ENCODE measurements at places on chromosomes 6 and 20.
A peak's percentile ranks its signal among the peaks of the same experiment; 100 is the strongest.

DNA sequence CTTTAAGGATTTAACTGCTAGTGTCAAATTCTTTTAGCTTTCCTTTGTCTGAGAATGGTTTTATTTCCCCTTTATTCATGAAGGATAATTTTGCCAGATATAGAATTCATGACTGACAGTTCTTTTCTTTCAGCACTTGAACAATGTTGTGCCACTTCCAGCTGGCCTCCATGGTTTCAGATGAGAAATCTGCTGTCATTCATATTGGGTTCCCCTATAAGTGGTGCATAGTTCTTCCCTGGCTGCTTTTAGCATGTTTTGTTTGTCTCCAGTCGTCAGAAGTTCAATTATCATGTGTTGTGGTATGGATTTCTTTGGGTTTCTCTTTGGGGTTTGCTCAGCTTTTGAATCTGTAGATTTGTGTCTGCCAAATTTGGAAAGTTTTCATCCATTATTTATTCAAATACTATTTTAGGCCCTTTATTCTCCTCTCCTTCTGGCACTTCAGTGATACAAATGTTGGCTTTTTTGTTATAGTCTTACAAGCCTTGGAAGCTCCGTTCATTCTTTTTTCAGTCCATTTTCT, 76.3 kb upstream of the TGM3 start:
- no peak for DNase-seq

- no peak for DNase-seq
These were observed 24.5 kb downstream of the FAM110A start for GRCh38 chr20:858011-858410.

DNA sequence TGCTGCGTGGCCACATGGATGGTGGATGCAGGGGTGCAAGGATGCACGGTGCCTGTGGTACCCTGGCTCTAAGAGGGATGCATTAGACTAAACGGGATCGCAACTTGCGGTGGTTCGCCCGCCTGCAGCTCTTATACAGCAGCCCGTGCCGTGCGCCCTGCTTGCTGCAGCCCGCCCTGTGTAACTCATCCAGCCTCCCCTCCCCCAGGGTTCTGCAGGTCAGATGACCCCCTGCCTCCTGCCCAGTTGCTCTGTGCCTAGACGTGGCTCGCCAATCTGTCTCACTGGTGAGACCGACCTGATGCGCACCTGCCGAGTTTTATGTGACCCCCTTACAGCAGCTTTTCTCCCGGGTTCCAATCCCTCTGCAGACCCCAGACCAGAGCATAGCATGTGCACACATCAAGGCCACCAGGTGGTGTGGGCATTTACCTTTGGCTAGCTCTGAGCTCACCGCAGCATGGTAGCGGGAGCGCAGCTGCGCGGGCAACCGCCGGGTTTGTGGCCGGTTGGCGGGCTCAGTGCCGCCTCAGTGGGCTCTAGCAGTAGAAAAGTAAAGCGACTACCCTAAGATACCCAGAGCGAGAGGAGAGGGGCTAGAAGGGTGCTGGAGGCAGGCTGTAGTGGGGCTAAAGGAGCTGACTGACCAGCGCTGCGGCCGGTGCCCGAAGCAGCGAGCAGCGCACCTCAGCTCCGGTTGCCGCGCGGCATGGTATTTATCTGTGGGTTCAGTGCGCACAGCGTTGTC, 693 bp upstream of the GNAS-AS1 start:
- no peak for DNase-seq

GRCh38 chr6:11919771-11920440, 92.2 kb upstream of the HIVEP1 start:
- no peak for DNase-seq

- peak; percentile 61 for DNase-seq
These were observed 16.0 kb downstream of the UQCC1 start for GRCh38 chr20:35395728-35396127.

DNA sequence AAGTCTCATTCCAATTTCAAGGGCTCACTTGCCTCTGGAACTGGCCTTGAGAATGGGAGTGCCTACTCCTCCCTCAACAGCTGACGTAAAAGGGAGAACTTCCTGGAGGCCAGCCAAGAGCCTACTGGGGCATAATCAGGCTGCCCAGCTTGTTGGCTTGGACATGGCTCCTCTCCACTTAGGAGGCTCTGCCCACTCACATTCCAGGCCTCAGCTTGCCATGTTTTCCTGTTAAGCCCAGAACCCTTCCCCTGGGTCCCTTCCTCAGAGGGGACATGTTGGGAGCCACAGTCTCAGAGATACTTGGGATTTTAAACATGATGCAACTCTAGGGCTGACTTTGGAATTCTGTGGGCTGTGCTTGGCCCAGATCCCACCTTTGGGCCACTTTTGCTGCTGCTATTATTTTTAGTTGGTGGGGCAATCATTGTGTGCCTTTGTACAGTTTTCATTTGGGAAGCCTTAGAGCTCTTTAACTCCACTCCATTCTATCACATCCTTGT, 31.5 kb upstream of the ADTRP start:
- DNase-seq: peak; percentile 71

DNA sequence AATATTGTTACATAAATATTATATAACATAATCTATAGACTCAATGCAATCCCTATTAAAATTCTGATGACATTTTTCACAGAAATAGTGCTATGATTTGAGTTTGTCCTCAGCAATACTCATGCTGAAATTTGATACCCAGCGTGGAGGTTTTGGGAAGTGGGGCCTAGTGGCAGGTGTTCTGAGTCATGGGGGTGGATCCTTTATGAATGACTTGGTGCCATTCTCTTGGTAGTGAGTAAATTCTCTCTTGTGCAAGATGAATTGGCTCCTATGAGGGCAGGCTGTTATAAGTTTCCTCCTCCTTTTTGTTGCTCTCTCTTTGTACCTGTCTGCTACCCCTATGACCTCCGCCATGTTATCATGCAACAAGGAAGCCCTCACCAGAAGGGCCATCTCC, 65.8 kb downstream of the SHPRH start:
- peak; percentile 1 for DNase-seq

DNA sequence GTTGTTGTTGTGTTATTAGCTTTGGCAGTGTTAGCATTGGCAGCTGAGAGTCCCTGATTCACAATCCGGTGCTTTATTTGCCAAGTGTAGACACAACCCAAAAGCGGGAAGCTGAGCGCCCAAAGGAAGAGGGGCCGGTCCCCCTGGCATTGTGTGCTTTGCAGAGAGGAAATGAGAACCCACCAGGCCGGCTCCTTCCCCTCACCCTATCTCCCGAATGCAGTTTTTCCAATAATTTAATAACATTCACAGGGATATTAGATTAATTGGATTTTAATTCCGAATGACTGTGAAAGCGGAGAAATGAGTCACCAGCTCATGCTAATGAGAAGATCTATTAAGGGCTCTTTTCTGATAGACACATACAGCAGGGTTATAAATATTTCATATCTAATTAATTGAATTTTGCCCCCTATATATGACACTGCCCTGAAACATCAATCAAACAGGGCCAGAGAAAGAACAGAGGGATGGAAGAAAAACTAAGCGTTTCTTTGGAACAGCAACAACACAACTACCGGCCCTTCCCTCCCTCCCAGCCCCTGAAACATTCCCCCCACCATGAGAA, 143.8 kb downstream of the MBOAT1 start:
- no peak for DNase-seq

DNA sequence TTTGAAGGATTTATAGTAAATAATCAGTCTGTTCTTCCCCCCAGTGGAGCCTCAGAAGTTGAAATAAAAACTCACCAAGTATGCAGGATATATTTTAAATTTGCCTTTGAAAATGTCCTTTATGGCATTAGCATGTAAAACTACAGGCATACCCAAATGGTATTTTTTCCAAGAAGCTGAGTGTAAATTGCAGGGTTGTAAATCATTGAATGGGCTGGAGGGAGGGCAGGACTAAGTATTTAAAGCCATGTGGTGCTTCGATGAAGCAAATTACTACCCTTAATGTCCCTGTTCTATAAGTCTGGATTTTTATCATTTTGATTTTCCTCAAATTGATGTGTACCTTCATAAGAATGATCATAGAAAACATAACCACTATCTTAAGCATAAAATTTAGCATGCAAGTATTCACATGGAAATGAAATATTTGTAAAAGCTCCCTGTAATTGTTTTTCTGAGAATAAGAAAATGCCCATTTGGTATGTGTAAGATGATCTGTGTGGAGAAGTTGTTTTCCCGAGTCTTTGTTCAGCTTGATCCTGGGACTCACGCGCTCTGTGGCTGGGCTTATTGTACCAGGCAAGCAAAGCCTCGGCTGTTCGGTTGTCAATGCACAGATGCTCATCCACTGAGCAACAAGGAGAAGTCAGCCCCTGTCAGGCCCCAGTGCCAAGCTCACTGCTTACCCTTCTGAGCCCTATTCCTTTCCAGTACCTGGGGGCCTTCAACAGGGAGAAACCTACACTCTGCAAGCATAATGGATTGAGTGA, 66.7 kb downstream of the CD164 start:
- no peak for DNase-seq

DNA sequence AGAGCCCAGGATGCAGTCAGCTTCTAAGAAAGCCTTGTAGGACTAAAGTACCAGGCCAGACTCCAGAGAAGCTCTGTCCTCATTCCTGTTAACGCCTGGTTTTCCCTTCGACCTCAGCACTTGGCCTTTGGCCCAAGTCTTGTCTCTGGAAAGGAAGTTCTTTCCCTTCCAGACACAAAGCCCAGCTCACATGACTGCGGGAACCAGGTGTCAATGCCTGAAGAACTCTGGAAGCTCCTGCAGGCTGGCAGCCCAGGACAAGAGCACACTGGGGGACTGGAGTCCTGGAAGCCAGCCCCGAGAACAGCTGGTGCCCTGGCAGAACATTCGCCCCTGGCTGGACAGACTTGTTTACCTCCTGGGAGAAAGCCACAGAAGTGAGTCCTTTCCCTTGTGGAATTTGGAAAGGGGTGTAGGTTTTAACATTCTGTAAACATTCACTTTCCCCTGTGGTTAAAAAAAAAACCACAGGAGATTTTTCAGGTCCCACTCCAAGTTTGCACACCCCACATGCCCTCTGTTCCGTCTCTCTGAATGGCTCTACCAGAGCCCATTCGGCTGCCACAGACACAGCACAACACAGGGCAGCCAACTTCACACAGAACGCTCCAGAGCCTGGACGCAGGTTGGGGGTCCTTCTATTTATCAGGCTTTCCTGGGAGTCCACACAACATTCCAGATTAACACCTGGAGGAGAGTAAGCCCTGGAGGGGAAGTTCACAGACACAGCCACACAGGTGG, 18.1 kb downstream of the ACSS1 start:
- DNase-seq: peak; percentile 46

GRCh38 chr6:112665114-112665513, 318.0 kb downstream of the RFPL4B start:
- DNase-seq: peak; percentile 90

DNA sequence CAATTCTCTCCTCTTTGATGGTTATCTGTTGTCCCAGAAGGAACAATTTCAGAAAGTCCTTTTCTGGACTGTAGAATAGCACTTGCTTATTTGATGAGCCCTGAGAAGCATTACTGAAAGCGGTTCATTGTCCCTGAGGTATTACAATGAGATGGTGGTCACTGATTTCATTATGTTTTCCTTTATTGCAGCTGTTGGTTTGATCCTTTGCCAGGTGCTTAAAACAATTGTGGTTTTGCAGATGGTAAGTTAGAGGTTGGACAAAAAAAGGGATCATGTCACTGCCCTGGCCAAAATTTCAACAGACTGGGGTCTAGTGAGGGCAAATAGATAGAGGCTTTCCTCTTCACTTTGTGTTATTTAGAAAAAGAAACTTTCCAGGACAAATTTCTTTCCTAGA, 61.9 kb downstream of the ESR1 start:
- no peak for DNase-seq

GRCh38 chr20:62697468-62697912, 11.1 kb upstream of the NTSR1 start:
- no peak for DNase-seq

DNA sequence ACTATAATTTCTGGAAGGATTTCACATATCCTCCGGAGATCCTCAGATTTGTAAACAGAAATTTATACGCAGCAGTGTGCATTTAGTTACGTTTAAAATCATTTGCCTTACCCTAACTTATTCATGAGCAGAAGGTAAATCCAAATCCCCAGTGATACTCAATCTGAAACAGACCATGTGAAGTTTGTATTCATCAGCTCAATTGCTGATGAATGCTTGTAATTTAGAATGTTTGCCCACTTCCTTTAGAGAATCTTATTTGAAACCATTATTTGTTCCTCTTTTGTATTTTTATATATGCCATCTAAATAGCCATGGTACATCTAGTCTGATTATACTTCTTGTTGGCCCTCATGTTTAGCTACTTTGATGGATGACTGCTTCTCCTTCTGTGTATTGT, 15.4 kb downstream of the TAAR1 start:
- DNase-seq: no peak

DNA sequence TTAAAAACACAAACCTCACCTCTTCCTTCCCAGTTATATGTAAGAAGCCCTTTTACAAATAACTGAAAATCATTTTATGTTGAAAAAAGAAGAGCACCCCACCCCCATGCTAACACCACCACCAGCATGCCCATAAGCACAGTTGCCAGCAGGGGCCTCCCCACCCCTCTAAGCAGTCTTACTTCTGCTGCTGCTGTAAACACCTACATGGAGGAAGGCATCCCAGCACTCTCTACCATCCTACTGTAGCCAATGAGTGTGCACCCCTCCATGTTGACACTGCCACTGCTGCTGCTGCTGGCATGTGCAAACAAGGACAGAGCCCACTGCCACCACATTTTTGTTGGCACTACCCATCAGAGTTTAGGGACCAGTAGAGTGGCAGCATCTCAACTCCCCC, 49.6 kb upstream of the PHIP start:
- DNase-seq: no peak

GRCh38 chr6:148193063-148193680, 149.5 kb upstream of the SASH1 start:
- no peak for DNase-seq

GRCh38 chr6:163086624-163086920, 327.9 kb upstream of the QKI start:
- DNase-seq: peak; percentile 62

DNA sequence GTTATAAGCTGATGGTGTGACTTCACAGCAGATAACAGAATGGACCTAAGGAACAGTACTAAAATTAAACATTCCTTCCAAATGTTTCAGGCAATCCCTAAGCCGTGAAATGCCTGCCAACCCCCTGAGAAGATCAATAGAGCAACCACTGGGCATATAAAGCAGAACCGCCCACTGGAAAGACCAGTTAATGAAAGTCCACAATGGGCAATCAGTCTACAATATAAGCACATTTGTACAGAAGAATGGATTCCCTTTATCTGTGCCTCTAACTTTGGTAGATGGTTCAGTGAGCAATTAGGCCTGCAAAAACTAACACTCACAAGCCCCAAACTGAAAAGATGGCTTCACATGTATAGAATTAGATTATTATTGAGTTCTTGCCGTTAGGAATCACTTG, 286.6 kb downstream of the UBE3D start:
- DNase-seq: no peak

- no peak for DNase-seq
These were observed 21.4 kb upstream of the NELFCD start for GRCh38 chr20:58959652-58960051.

DNA sequence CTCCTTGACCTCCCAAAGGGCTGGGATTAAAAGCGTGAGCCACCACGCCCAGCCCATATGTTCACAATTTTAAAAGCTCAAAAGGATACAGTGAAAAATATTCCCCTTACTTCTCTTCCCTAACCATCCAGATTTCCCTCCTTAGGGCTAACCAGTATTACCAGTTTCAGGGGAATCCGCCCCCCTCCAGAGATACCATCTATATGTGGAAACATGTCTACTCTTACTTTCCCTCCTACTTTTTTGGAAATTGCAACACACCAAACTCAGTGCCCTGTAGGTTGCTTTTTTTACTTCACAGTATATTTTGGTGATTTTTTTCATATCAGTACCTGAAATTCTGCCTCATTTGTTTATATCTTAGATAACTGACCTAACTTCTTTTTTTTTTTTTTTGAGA, 6.9 kb upstream of the RPL10A start:
- DNase-seq: no peak
